ENCODE measurements at places on chromosomes 7 and 10.

GRCh38 chr7:50651271-50651989, 86.2 kb upstream of the DDC start:
- no peak for DNase-seq

- DNase-seq, result no peak
Measured at GRCh38 chr10:62772186-62772974, 32.1 kb upstream of the ADO start.

DNA sequence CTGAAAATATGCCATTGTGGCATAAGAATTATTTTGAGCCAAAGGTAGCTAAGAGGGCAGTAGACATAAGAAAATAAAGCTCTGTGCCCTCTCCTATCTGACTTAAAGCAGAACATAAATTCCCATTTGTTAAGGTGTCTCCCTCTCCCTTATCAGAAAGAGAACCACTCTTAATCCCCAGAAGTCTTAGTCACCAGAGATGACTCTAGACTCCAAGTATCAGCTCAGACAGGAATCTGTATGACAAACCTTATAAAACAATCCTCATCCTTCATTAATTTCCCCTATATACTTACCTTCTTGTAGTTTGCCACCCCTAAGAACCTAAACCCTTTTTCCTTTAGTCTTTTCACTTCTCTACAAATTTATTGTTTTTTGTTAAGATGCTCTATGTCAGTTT, 21.8 kb upstream of the PIP4K2A start:
- no peak for DNase-seq

- no peak for DNase-seq
Measured at GRCh38 chr7:155007947-155008346, 5.0 kb upstream of the PAXIP1 start.

DNA sequence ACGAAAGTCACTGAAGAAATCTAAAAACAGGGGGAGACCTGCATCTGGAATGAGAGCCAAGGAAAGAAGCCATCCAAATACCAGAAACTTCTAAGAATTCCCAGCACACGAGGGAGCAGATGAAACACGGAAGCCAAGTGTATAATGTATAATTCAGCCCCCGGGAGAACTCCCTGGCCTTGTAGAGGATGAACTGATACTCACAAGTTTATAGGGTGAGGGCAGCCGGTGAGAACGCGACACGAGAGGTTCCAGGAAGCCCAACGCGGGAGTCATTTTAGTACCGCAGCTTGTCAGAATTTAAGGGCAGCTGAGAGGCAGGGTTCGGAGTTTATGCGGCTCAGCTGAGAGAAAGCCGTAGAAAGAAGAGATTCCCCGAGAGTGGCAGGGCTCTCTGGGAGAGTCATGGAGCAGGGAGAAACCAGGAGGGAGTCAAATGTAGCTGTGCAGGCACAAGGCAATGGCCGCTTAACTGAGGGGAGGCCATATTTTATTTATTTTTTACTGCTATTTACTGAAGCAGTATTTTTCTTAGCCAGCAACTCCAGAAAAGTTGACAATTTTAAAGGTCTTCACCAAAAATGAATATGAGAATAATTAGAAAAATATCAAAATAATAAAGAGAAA, 164.0 kb downstream of the NPSR1 start:
- DNase-seq, result no peak

DNA sequence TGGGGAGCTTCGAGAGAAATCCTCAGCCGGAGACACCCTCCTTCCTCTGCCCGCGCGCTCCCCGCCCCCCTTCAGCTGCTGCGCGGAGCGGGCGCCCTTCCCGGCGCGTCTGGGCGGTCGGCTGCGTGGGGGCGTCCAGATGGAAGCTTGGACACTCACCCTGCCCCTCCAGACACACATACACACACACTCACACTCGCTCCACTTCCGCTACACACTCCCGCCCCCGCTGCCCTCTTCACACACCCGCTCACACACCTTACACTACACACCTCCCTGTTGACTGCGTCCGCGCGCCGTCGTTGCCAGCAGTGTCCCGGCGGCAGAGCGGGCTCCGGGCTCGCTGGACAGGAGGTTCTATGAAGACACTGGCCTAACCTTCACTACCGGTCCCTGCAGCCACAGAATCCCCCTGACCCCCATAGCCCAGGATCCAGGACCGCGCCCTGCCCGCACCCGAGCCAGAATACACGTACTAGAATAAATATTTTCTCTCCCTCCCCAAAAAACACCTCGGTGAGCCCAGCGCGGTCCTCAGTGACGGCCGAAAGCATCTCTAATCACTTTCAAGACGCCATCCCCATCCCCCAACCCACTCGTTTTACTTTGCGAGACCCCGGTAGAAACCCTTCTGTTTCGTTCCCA, 1.1 kb upstream of the EGR2 start:
- DNase-seq, result no peak

DNA sequence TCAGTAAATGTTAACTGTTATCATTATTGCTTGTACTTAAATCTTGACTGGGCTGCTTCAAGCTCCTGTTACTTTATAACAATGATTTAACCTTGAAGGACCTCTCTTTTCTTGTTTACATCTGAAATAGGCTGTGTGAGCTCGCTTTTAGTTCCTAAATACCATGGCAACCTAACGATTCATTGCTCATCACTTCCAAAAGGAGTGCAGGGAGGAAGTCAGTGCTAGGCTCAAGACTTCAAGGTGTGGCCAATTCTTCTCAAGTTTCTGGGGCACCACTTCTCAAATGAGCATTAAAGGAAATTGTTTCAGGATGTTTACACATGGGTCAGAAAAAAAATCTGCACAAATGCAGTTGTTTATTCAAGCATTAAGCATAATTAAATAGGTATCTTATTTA, 284.2 kb downstream of the MTERF1 start:
- DNase-seq, result no peak

GRCh38 chr7:137652721-137653120, 194.1 kb downstream of the DGKI start:
- DNase-seq, result no peak

GRCh38 chr10:6706725-6707124, 126.6 kb upstream of the PRKCQ start:
- DNase-seq, result no peak

DNA sequence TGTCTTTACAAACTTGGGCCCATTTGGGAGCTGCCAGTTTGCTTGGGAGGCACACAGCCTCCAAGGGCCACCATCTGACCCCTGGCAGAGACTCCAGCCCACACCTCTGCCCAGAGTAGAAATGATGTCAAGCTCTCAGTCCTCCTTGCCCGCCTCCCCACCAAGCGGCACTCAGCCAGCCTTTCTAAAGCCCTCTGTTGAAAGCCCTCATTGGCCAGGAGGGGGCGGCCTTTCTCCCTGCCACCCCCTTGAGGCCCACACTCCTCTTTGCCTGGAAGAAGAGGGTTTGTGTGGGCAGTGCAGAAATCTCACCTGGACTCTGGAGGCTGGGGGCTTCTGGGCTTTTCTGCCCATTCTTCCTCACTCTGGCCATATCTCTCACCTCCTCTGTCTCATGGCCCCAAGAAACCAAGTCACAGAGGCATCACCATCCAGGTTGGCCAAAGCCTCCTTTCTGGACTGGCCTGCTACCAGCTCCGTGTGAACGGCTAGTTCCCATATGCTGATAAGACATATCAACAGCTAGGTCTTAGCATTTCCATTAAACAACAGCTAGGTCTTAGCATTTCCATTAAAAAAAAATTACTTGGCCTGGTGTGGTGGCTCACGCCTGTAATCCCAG, 36.1 kb downstream of the UBTD1 start:
- DNase-seq, result peak; percentile 62

- no peak for DNase-seq
Measured at GRCh38 chr7:155194382-155195140, 103.1 kb upstream of the INSIG1 start.

GRCh38 chr10:110160522-110160921, 46.9 kb upstream of the MXI1 start:
- no peak for DNase-seq

GRCh38 chr7:27164045-27164366, 1.3 kb downstream of the HOXA9 start:
- DNase-seq, result no peak

DNA sequence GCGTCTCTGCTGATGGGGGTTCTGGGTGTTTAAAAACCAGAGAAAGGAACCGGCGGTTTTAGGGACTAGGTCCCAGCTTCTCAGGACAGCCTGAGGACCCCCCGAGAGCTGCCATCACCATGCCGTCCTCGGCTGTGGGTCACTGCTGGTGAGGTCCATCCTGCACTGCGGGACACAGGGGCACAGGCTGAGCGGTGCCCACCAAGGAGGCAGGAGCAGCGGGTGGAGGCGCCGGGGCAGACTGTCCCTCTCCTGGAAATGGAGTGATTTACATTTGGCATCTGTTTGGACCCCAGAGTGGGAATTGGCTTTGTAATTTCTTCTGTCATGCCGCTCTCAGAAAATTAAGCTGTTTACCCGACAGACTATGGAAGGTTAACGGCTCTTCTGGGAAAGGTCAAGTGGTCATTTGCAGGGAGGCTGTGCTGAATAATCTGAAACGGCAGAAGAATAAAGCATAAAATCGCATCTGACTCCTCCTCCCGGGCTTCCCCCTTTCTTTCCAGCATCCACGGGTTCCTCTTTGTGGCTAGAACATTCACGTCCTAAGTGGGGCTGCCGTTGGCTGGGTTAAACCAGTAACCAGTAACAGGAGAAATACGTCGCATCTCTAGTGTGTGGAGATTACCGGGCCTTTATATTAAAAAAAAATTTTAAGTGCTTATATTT, 31.7 kb downstream of the LHPP start:
- DNase-seq, result no peak

DNA sequence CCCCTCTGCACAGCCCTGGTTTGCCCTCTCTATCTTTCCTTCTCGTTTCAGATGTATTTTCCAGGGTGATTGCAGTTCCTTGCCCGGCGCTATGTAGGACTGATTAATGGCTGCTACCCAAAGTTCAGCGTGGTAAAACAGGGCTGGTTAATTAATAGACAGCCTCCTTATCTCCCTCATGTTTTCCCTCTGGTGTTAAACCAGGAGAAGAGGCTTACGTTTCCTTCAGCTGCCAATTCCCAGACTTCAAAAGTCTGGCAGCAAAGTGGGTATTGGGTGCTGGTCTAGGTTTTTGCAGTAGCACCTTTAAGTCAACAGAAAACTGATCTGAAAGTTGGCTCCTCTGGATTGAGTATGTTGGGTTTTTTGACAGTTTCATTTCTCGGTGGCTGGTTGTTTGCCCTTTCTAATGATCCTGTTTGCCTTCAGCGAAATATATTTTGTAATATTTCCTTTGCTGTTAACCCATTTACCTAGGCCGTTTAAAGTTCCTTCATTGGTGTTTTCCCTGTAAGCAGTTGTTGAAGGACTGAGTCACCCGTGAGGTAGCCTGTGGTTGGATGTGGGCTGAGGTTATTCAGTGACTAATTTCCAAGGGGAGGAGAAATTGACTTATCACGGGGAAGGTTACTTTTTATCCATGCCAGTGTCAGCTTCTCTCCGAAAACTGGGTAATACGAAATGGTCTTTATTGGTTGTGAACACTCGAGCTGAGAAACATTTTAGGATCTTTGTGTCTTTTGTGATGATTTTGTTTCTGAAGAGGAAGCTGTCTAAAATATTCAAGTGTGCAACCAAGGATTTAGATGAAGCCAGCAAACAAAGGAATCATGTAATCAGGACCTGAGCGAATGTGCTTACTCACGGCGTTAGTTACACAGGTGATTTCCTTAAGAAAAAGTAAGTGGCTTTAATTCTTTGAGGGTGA, 257.2 kb downstream of the KIAA1217 start:
- DNase-seq, result peak; percentile 9

GRCh38 chr7:121529003-121529402, 132.9 kb upstream of the FAM3C start:
- DNase-seq, result no peak

DNA sequence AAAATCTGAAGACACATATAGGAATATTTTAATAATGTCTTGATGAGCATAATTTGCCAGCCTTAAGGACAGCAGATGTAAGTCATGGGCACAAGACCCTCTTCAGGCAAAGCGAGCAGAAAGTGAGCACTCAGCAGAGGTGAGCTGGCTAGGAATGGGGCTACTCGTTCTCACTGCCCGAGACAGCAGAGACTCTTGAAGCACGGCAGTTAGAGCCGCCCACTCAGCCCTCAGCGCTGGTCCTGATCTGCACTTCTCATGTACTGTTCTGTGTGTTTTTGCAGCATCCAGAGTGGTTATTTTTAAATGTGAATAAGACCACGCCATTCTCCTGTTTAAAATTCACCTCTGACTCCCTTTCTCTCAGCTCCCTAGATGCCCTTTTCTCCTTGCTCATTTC, 65.3 kb downstream of the GFRA1 start:
- DNase-seq, result no peak
